Stimulated activated CD4-positive, alpha-beta T cell treated with anti-CD3 and anti-CD28 coated beads, Interleukin-1b, Interleukin-23, amount 100 ng/mL, for 1 hour (primary cell): ENCODE measurements at places on chromosomes 11 and 22.

- no peak for DNase-seq
Measured at GRCh38 chr22:50730013-50730891, 7.8 kb upstream of the ACR start.

DNA sequence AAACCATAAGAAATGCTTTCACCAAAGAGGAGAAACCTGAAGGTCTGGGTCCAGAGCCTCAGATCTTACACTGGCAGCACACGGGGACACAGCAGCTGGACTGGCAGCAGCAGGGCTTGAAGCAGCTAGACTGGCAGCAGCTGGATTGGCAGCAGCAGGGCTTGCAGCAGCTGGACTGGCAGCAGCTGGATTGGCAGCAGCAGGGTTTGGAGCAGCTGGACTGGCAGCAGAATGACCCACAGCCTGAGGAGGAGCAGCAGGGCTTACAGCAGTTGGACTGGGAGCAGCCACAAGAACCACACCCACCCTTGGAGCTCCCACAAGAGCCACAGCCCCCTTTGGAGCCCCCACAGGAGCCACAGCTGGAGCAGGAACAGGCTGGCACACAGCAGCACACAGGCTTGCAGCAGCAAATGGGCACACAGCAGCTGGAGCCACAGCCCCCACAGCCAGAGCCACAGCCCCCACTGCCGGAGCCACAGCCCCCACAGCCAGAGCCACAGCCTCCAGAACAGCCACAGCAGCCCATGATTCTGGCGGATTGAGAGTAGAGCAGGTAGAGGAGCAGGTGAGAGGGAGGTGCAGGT, at the start of gene KRTAP5-11:
KRTAP5-11 (minus strand) TSS at position 567 of the 587 bp plus-strand sequence; CDS start at position 529, 38 bp downstream.
- no peak for DNase-seq

DNA sequence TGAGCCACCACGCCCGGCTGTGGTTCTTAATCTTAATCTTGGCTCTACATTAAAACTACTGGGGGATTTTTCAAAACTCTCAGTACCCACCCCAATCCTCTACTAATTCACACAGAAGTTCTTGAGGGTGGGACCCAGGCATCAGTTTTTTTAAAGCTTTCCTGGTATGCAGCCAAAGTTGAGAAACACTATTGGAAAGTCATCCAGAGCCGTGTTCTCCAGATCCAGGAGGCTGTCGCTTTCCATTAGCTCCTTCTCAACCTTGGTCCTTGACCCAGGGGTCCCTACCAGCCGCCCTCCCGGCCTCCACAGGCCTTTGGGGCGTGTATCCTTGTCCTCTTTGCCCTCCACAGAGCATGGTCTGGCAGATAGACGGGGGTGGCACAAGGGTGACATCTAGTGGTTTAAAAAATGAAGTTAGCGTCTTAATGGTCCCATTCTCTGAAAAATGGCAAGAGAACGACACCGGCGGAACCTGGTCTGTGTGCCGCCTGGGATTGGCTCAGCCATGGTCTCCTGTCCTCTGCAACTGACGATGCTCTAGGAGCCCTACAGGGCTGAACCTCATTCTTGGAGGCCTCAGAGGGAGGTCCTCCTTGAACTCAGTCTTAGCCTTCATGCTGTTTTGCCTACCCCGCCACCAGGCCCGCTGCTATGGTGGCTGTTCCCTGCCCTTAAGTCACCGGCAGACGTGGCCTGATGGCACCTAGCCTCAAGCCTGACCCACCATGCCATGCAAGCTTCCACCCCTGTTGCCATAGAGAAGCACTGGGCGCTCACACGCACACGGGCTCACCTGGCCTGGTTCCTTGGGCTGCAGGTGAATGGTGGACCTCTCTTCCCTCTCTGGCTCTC, 152.0 kb upstream of the SYN3 start:
- DNase-seq: no peak

GRCh38 chr22:29269230-29269604, 1.1 kb downstream of the EWSR1 start:
- no peak for DNase-seq

DNA sequence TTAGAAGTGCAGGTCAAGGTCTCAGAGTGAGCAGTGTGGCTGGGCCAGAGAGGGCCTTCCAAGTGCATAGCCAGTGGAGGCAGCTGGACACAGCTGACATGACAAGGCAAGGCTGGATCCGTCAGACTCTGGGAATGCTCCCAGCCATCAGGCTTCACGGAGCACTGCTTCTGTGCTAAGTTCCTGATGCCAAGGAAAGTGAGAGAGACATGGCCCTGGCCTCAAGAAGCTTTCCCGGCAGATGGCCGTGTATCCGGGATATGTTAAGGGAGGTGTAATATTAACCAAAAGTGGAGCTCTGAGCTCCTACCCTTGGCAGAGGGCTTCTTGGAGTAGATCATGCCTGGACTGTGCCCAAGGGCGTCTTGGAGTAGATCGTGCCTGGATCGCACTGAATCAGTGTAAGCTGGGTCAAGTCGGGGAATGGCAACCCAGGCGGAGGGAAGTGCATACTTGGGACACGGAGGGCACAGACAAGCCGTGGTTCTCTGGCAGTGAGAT, 7.4 kb upstream of the EFCAB6 start:
- DNase-seq: no peak

DNA sequence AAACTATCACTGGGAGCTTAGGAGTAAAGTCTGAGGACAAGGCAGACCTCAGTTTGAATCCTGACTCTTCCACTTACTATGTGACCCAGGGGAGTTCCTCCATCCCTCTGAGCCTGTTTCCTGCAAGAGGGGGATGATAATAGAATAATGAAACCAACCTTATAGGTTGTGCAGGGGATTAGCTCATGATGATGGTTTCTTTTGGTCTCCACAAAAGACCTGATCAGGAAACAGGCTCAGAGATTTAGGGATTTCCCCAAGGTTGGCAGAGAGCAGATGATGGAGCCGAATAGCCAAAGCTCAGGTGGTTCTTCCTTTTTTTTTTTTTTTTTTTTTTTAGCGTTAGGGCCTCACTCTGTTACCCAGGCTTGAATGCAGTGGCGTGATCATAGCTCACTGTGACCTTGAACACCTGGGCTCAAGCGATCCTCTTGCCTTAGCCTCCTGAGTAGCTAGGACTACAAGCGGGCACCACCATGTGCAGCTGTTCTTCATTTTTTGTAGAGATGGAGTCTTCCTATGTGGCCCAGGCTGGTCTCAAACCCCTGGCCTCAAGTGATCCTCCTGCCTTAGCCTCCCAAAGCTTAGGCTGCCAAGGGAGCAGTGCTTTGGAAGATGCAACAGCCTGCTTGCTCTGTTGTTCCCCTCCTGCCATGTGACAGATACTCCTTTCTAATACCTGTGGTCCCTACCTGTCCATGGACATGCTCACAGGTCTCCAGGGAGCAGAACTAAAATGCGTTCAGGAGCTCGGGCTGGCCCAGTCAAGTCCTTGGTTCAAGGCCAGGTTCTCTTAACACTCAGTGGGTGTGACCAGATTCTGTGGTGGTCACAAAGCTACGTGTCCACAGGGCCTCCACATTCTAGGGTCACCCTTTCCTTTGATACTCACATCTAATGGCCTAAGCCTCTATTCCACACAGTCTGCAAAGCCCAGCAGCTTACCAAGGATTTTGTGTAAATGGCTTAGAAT, 22.3 kb downstream of the PATZ1 start:
- no peak for DNase-seq

DNA sequence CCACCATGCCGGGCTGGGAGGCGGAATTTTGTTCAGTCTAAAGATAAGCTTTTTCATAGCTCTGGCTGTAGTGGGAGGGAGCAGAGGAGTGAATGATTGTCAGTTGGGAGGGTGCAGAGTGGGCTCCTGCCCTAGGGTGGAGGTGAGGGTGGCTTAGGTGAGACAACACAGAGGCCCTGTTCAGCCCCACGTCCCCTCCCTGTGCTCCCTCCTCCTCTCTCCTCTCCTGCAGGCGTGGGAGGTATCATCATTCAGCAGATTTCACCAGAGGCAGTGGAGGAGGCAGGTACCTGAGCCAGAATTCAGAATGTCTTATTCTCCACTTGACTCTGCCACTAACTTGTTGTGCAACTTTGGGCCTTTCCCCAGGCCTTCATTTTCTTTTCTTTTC, 1.7 kb upstream of the THRSP start:
- DNase-seq: no peak

- DNase-seq: no peak
Measured at GRCh38 chr22:20571078-20571503, 63.7 kb downstream of the MED15 start.

GRCh38 chr11:65794570-65795510, 8.0 kb downstream of the OVOL1 start:
- no peak for DNase-seq

DNA sequence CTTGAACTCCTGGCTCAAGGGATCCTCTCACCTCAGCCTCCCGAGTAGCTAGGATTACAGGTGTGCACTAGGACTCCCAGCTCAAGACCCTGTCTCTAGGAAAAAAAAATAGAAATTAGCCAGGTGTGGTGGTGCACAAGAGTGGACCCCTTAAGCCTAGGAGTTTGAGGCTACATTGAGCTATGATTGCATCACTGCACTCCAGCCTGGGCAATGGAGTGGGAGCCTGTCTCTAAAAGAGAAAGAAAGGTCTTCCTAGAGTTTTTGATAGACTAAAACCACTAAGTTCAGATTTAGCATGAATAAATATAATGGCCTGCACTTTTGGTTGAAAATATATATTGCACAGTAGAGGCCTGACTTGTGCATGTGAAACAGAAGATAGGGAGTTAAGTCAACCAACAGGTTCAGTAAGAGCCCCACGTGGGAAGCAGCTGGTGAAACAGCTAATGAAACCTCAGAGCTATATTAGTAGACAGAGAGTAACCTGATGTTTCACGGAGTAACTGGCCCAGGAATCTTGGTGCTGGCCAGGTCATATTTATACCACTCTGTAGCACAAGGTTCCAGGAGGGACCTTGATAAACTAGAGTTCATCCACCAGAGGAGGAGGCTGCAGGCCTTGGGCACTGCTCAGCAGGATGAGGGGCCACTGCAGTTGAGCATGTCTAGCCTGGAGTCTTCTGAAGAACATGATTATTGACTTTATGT, 4.6 kb upstream of the MICAL3 start:
- no peak for DNase-seq
